ENCODE measurements at places on chromosomes 3 and 15.
A peak's percentile ranks its signal among the peaks of the same experiment; 100 is the strongest.

- no peak for DNase-seq
Measured at GRCh38 chr3:97899331-97899730, 72.9 kb downstream of the RIOX2 start.

GRCh38 chr3:100245927-100246326, 14.9 kb upstream of the TBC1D23 start:
- DNase-seq, result no peak

- DNase-seq, result peak; percentile 40
Measured at GRCh38 chr15:44295750-44296431, 7.4 kb downstream of the GOLM2 start.

DNA sequence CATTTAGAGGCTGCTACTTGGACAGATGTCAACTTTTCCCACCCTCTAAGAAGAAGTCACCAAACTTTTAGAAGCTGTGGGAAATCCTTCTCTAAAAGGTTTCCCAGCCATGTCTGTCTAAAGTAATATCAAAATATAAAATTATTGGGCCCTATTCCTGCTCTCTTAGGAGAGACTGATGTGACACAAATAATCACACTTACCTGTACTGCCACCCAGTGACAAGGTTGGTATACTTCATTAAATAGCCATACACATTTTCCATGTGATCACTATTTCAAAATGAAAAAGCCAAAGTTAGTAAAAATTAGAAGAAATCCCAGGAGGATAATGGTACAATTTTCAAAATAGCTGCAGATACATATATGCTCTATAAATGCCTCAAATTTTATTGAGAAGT, 12.6 kb downstream of the OSBPL11 start:
- DNase-seq, result no peak

DNA sequence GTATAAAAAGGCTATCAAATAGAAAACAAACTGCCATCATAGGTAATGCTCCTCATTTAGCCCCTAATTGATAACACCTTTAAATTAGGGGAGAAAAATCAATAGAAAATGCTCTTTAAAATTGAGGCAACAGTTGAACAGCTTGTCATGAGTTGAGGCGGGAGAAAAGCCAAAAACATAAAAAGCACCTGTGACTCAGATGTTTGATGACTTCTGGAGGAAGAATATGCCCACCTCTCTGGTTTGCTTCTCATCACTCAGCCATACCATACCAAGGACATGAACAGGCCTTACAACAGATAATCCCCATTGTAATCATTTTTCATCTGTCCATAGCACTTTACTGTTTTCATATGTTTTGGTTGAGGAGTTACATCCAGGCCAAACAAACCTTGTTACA, 246.0 kb downstream of the MYRIP start:
- no peak for DNase-seq

GRCh38 chr3:67602816-67603215, 51.6 kb downstream of the SUCLG2 start:
- no peak for DNase-seq
